ENCODE measurements at places on chromosomes 4 and X.

DNA sequence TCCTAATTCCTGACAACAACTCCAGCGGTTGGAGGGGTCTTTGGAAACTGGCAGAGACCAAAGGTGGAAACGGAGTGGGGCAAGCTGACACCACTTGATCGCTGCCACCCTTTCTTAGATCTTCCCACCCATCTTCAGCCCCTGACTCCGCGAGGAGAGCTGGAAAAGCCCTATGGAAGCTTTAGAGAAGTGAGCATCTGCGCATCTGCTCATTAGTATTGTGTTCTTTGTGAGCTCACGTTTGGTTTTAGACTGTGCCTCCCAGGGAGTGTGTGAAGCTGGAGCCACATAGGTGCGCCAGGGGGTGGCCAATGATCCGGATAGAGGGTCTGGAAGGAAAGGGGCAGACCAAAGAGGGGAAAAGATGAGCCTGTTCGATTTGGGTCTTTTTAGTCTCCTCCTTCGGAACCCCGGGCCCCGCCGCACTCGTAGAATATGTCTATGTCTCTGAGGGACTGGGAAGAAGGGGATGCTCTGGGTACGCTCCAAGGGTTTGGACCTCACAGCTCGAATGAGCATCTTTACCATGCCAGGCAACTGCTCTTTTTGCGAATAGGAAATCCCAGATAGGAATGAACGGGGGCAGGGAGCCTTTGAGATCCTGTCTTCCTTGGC, 578 bp upstream of the DKK2 start:
- DNase-seq, result no peak

DNA sequence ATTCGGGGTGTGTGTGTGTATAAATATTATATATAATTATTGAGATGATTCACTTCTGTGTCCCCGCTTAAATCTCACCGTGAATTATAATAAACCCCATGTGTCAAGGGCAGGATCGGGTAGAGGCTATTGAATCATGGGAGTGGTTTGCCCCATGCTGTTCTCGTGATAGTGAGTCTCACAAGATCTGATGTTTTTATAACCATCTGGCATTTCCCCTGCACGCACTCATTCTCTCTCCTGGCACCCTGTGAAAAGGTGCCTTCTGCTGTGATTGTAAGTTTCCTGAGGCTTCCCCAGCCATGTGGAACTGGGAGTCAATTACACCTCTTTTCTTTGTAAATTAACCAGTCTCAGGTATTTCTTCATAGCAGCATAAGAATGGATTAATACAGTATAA, 851.4 kb upstream of the AGA start:
- no peak for DNase-seq

- no peak for DNase-seq
Observed at GRCh38 chrX:137823257-137823656, 257.3 kb downstream of the ZIC3 start.

DNA sequence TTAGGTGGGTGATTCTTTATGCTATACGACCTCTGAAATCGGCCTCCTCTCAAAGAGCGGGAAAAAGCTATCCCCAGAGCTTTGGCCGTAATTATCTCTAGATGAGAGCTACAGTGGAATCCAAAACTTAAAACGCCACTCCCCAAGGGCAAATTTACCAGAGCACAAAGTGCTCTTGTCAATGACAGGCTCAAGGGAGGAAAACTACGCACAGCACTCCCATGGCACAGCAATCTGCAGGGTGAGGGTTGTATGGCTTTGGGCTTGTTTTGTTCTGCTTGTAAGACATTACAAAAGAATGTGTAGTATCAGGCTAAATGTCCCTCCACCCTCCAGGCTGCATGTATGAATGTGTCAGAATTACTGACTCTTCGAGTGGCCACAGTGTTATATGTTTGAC, 44.0 kb downstream of the ARHGEF6 start:
- no peak for DNase-seq

GRCh38 chr4:52259978-52260377, 208.9 kb downstream of the SPATA18 start:
- DNase-seq, result no peak

- no peak for DNase-seq
Observed at GRCh38 chr4:10731690-10732089, 47.1 kb upstream of the CLNK start.

- no peak for DNase-seq
Observed at GRCh38 chr4:1795299-1796195, 2.5 kb downstream of the FGFR3 start.

DNA sequence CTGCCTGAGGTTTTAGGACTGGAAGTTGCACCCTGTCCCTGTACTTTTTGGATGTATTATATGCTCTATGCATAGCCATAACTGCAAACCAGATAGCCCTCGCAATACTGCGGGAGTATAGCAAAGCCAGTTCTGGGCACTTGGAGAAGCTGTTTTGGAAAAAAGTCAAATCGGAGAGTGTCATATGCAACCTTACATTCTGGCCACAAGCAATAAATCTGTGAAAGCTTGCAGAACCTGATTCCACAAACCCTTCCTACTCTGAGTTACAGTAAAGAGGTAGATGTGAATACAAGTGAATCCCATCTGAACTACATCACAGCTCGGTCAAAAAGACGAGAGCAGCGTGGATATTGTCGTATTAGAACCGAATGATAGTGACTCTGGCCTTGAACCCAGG, 10.3 kb downstream of the HELT start:
- no peak for DNase-seq

GRCh38 chrX:126137899-126138298, 28.2 kb downstream of the DCAF12L2 start:
- DNase-seq, result no peak

- DNase-seq, result peak; percentile 96
Observed at GRCh38 chr4:158161551-158162354, 11.1 kb downstream of the GASK1B start.

- DNase-seq, result no peak
Observed at GRCh38 chrX:14864631-14865030, 8.2 kb downstream of the FANCB start.

GRCh38 chr4:75235359-75235951, 278.7 kb downstream of the RCHY1 start:
- DNase-seq, result no peak

DNA sequence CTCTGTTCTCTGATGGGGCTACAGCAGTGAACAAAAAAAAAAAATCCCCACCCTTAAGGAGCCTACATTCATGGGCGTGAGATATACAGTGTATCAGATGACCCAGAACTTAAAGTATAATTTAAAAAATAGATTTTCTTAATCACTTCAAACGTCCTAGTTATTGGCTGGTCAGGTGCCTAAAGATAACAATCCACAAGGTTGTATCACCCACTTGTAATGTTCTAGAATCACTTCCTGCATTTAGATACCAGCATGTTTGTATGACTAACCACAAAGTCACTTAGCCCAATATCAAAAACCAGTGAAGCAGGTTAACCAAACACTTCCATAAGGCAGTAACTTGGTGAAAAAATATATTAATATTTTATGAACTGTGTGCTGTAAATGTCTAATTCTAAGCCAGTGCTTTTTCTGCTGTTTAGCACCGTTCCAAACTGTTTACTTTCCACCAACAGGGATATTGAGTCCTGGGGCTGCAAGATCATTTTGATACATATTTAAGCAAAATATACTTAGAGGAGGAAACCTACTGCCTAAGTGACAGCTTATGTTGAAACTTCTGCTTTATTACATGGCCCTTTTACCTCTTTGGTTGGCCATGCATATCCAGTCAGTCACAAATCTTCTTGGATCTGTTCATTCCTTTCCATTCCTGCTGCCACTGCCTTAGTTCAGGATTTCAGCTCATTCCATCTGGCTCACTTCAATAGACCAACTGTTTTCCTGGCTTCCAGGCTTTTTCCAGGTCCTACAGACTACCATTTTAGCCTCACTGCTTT, 43.3 kb downstream of the CD40LG start:
- no peak for DNase-seq

DNA sequence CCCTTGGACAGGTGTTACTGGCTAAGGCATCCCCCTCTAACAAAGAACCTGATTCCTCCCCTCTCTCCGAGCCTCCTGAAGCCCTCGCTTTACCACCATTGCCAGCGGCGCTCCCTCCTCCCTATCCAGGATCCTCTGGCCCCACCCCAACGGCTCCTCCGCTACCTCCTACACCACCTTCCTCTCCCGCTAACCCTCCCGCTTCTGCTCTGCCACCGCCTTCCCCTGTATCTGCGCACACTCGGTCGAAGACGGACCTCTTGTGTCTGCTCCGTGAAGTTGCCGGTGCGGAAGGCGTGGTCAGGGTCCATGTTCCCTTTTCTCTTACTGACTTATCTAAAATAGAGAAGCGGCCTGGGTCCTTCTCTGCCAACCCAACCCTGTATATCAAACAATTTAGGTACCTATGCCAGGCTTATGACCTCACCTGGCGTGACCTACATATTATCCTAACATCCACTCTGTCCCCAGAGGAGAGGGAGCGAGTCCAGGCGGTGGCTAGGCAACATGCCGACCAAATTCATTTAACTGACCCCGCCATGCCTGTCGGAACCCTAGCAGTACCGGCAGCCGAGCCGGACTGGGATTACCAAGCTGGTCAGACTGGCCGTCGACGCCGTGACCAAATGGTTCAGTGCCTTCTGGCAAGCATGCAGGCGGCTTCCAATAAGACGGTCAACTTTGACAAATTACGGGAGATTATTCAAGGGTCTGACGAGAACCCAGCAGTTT, 958.9 kb downstream of the RPA4 start:
- DNase-seq, result no peak

- DNase-seq, result no peak
Observed at GRCh38 chrX:1528186-1528883, 8.7 kb downstream of the P2RY8 start.

- DNase-seq, result no peak
Observed at GRCh38 chr4:24704149-24704548, 91.2 kb upstream of the SOD3 start.

DNA sequence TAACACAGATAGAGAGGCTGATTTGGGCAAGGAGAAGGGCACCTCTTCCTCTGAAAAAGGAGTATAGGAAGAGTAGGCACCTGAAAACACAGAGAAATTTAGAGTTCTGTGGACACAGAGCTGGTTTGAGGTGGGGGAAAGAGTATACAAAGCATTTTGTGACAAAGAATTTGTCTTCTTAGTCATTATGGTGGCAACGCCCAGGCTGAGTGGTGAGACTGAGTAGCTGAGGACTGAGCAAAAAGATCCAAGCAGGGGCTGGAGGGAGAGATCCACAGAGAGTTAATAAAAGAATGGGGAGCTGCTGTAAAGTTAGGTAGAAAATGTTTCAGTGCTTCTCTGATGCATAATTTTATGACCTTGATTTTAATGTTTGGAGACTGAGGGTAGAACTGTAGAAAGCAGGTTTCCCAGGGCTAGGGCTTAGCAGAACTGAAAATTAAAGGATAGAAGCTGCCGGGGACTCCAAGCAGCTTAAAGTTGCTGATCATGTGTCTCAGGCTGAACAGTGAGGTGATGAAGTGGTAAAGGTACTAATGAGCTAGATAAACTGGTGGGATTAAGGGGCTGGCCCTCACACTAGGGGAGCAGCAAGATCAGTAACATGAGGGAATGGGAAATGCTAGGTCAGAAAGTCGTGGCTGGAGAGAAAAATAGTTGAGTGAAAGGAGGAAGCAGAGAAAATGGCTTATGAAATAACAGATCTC, 118.9 kb downstream of the CEP44 start:
- no peak for DNase-seq

DNA sequence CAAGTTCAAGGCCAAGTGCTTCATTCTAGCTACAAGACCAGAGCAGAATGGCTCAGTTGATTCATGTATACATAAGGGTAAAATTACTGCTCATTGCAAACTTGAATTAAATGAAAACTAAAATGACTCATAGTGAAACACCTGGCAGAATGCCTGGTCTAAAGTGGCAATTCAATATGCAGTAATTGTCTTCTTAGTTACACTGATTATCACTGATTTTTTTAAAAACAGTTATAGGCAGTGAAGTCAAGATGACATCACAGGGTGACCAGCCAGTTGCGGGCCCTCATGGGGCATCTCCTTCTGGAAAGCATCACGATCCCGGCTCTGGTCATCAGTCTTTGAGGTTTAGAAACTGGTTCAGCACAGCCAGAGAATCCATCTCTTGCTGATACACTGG, 154.2 kb downstream of the RAB28 start:
- DNase-seq, result no peak

GRCh38 chrX:133414406-133415275, 648 bp downstream of the GPC4 start:
- peak; percentile 47 for DNase-seq

DNA sequence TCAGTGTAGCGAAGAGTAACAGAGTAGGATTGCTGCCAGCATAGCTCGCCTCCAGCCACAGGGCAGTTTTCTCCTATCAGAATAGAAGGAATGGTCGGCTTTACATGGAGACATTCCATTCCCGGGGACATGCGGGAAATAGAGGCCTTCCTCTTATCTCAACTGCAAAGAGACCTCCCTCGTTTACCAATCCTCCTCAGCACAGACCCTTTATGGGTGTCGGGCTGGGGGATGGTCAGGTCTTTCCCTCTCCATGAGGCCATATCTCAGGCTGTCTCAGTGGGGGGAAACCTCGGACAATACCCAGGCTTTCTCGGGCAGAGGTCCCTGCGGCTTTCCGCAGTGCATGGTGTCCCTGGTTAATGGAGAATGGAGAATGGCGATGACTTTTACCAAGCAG, 285.0 kb downstream of the ASMT start:
- no peak for DNase-seq

- peak; percentile 69 for DNase-seq
Observed at GRCh38 chr4:185134307-185134869, 8.7 kb upstream of the SLC25A4 start.

DNA sequence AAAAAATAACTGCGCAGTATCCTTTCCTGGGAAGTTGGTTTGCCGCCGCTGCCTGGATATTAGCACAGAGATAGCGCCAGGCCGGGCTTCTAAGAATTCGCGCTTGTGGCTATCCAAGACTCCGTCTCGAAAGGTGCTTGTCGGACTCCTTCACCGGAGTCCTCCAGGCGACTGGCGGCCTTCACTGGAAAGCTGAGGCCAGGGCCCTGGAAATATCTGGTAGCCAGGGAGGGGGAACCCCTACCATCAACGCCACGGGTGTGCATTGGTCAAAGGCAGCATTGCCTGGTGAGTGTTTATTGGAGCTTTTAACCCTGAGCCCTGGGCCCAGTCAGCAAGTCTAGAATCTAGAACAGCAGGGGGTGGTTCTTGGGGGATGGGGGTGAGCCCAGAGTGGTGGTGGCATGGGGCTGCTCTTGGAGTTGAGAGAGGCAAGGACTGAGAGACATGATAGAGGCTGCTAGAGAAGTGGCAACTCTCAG, 577 bp upstream of the PIM2 start:
- DNase-seq, result peak; percentile 28

DNA sequence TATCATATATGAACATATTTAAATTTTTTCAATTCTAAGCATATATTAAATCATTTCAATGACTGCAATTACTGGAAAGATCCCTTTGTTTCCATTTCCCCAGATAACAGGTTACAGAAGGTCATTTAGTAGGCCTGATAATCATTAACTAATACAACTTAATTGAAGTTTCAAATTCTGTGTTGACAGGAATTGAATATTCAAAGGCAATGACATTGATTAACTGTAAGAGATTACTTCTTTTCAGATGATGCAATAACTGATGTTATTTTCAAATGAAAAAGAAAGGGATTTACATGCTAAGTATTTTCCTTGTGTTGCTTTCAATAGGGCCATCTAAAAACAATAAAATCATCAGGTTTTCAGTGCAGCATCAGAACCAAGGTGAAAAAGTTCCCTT, 81.1 kb upstream of the ENPEP start:
- DNase-seq, result no peak

- no peak for DNase-seq
Observed at GRCh38 chr4:8189551-8190466, 9.3 kb upstream of the SH3TC1 start.
